ENCODE measurements at places on chromosomes 5 and 9.

DNA sequence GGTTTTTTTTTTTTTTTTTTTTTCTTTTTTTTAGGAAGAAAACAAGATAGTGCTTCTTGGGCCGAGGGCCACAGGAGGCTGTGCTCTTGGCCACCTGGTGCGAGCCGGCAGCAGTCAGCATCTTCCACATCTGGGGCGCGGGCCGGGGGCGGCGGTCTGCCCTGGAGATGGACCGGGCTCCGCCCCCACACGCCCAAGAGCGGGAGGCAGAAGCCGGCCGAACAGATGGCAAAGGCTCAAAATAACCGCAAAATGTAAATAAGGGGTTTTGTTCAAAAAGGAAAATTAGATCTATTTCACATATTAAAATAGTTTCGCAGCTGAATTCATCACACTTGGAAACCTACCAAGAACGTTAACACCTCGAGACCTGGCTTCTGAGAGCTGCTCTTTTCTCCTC lies 51.5 kb upstream of the UBAC1 start:
- DNase-seq = no peak

- DNase-seq = no peak
These were observed 523 bp downstream of the MAML1 start for GRCh38 chr5:179732918-179733771.

DNA sequence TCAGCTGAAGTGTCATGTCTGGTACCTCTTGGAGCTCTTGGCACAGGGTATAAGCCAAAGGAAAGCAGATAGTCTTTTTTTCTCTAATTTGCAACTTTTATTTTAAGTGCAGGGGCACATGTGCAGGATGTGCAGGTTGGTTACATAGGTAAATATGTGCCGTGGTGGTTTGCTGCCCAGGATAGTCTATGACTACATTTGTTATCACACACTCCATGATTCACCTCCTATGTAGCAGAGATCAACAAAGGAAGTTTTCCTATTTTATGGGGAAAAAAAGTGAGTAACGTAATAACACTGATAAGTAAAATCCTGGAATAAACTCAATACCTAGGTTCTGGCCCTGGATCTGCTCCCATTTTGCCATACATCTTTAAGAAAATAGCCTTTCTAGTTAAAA lies 234.6 kb downstream of the CAAP1 start:
- DNase-seq = no peak

- DNase-seq = no peak
These were observed 15.3 kb downstream of the GPR107 start for GRCh38 chr9:130069048-130069447.

GRCh38 chr9:113690055-113690740 lies 185.9 kb upstream of the ZNF618 start:
- no peak for DNase-seq

GRCh38 chr9:91029650-91030361 lies 228.2 kb downstream of the SYK start:
- DNase-seq = no peak

- no peak for DNase-seq
These were observed 590.0 kb upstream of the DMAC1 start for GRCh38 chr9:8389531-8389930.

GRCh38 chr5:78546276-78546996 lies 102.1 kb downstream of the LHFPL2 start:
- DNase-seq = no peak

GRCh38 chr5:159897786-159898393 lies 18.4 kb upstream of the ADRA1B start:
- no peak for DNase-seq

DNA sequence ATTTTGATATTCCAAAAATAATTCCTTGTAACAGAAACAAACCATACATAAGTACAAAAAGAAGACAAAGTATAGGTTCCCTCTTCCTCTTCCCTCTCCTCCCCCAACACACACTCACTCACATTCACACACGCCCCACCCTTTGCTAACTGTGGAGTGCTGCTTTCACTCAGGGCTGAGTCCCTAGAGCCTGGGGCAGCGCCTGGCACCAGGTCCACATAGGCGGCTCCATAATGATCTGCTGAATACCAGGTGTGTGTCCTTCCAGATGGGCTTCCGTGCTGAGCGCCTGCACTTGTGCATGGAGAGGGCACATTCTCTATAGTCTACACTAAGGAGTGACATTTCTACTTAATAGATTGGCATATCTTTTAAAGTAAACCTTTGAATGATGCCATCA lies 3.7 kb downstream of the SEMA4D start:
- no peak for DNase-seq

GRCh38 chr9:125630436-125630835 lies 76.6 kb downstream of the MAPKAP1 start:
- DNase-seq = no peak

DNA sequence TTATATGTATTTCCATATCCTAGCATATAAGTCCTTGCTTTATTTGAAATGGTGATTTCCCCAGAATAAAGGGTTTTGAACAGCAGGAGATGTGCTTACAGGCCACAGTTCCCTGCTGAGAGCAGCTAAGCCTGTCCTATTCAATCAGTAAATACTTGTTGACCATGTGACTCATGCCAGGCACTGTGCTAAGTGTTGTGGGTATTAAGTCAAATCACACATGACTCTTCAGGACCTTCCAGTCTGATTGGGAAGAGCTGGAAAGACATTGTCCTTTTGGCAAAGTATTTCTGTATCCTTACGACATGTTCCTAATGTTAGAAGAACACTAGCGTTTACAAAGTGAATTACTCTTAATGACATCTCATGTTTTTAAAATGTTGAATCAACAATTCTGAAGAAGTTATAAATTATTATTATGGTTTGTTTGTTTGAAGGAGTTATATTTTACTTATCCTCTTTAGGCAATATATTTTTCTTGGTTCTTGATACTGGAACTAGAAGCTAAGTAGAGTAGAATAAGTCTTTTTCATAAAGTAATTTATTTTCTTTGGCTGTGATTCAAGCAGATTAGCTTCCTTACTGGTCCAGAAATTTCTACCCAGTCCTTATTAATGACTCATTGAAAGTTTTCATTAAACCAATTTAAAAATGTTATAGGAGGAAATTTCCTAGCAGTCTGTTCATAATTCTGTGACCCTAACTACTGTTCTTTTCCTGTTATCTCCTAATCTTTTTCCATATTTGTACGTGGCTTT lies 82.1 kb downstream of the GAPVD1 start:
- DNase-seq = no peak

DNA sequence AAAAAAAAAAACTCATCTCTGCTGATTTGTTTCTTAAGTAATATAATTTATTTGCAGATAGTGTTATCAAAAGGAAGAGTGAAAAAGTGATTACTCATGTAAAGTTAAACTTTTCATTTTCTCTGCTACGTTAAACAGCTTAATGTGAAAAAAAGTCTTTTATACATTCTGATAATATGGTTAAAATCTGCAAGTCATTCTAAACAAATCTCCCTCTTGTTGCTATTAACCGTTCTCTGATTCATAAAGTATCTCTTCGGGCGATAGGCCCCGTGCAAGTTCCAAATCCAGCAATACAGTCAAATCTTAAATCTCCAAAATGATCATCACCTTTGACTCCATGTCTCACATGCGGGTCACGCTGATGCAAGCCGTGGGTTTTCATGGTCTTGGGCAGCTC lies 732.0 kb downstream of the TAF11L14 start:
- DNase-seq = no peak

GRCh38 chr5:206406-206805 lies 11.5 kb downstream of the CCDC127 start:
- DNase-seq = no peak

DNA sequence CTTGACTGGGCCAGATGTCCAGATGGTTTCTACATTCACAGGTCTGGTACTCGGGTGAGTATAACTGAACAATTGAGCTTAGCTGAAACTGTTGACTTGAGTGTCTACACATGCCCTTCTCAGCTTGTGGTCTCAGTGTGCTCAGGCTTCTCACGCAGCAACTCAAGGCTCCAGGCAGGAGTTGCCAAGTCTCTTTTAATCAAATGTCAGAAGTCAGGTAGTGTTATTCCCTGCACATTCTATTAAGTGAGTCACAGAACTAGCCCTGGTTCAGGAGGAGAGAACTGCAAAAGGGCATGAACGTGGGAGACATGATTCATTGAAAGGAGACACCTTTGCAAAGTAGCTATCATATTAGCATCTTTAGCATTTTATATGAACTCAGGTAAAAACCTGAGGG lies 199.3 kb upstream of the ACTBL2 start:
- DNase-seq = no peak

GRCh38 chr9:38315085-38315595 lies 77.4 kb upstream of the ALDH1B1 start:
- DNase-seq = no peak

- DNase-seq = no peak
These were observed 46.1 kb downstream of the MVB12B start for GRCh38 chr9:126372716-126373115.

- no peak for DNase-seq
These were observed 7.0 kb downstream of the NFIB start for GRCh38 chr9:14306672-14307660.

GRCh38 chr5:33341351-33341750 lies 99.4 kb upstream of the TARS1 start:
- no peak for DNase-seq

DNA sequence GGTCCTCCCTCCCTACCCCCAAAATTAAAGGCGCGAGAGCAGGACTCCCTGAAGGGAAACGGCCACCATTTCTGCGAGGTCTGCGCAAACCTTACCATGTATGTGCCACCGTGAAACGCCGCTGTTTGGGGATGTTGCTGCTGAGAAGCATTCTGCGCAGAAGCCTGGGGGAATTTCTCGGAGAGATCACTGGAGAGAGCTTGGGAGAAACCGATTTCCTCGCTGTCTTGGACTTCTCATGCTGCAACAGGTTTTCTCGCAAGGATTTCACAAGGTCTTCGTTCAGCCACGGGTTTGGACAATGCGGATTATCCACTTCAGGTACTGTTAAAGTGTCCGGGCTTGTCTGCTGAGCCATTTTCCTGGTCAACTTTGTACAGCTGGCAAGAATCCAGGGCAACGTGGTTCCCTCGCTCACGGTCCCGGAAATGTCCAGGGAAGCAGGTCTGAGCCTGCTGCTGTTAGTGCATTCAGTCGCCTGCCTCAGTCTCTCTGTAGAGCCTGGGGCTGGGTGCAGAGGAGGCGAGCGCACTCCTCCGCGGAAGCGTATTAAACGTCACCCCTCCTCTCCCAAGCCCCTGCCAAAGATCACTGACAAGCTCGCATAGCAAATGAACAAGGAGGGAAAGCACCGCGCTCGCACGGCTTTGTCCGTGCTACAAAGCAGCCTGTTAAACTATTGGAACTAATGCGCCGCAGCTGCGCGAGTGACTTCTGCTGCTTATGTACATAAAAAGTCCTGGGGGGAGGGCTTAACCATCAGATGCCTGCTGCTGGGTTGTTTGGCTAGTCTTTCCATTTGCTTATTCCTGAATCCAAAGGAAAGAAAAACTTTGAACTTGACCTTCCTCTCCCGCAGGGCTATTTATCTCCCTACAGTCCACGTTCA lies 125.1 kb downstream of the PDE4D start:
- no peak for DNase-seq

- DNase-seq = no peak
These were observed 50.3 kb downstream of the MTAP start for GRCh38 chr9:21852754-21853153.

GRCh38 chr9:135639196-135639595 lies at the start of gene GLT6D1:
Gene GLT6D1 (minus strand): TSS chr9:135639540. CDS start chr9:135639187, 353 bp downstream.
- DNase-seq = no peak

DNA sequence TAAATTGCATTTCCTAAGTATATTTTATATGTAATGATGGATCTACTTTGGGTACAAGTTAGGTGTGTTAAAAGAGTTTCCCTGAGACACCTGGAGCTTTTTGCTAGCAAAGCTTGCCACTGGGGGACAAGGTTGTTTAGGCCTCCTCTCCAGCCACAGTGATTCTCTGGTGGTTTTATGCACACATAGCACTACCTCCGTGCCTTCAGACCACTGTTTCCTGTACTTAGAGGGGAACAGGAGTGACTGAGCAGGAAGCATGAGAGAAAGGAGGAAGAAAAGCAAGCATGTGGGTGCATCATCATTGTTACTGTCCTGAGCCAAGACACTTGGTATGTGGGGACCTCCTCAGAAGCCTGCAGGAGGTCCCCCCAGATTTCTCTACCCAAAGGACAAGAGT lies 272.1 kb downstream of the RASEF start:
- DNase-seq = no peak

- DNase-seq = no peak
These were observed 117.5 kb upstream of the ZNF366 start for GRCh38 chr5:72624641-72625236.

DNA sequence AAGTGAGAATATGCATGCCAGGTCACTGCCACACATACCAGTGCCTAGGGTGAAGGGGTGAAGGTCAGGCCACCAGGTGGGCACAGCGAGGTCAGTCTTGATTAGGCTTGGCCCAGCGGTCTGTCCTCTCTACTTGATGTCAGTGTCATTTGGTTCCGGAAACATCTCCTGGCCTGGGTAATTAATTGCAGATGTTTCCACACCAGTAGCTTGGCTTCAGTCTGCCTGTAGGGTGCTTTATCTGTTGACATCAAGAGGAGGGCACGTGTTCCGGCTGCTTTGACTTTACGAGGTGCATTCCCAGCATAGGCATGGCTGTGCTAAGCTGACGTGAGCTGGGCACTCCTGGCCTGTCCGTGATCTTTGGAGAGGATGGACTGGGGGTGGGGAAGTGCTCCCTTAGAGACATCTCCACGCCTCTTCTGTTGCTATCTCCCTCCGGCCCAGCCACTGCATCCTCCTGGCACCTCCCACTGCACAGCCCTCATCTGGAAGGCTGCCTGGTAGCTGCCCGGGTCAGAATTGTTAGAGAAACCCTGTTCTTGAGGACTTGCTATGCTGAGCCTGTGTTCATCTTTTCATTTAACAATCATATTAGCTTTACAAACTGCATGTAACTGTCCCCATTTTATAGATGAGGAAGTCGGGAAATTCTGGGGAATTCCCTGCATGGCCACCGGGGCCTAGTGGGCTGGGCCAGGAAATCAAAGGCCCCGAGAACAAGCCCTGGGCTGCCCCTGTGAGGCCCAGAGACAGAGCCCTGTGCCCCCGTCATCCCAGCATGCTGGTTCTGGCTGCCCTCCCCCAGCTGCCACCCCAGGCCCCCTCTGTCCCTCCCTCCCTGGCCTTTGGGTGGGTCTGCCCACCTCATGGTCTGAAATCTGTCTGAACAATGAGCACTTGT lies 29.1 kb downstream of the JADE2 start:
- DNase-seq = no peak

DNA sequence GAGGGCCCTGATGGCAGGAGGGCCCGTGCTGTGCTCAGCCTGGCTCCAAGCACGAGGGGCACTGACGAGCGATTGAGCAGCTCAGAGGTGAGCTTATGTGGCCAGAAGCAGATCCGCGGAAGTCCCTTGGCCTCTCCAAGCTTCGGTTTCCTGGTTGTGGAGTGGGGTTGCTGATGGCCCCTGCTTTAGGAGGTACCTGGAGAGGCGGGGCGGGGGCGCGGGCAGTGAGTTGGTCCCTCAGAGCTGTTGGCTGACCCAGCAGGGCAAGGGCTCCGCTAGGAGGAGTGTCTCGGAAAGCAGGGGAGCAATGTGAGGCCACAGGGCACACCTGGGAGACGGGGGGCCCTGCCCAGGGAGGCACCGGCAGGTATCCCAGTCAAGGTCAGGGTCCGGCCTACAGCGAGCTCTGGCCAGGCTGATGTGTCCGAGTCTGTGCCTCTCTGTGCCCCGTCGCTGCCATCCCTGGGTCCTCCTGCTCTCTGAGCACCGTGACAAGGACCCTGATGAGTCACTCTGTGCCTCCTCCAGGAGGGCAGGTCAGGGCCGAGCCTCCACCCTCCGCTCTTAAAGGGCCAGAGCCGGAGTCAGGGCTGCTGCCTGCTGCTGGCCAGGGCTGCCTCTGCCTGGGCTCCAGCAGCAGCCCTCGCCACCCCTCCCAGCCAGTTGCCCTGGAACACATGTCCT lies 14.8 kb downstream of the NCS1 start:
- DNase-seq = no peak

- DNase-seq = no peak
These were observed 633.2 kb upstream of the RORB start for GRCh38 chr9:73863924-73864323.

Data from stimulated activated CD8-positive, alpha-beta memory T cell treated with anti-CD3 and anti-CD28 coated beads, Interleukin-15, amount 100 ng/mL, for 24 hours (primary cell).